Retina (tissue), 1 donor: ENCODE measurements at places on chromosomes 12 and 14.

- DNase-seq: peak; percentile 66
Observed at GRCh38 chr12:106226884-106227640, 20.8 kb downstream of the CKAP4 start.

DNA sequence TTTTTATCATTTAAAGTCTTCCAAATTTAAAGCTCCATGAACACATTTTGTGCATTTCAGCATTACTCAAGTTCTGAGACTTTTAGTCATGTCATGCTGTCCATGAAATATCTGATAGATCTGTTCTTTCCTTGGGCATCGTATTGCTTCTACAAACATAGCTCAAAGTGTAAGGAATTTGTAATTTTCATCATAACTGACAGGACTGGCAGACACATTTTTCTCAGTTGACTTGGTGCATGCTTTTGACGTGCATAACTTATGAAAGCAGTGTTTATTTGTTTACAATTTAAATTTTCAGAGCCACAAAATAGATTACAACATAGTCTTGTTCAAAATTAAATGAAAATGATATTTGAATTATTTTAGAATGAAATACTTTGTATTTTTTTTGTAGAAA is 812.1 kb upstream of the NOVA1 start:
- DNase-seq: no peak

GRCh38 chr14:78673845-78674244 is 503.7 kb downstream of the NRXN3 start:
- no peak for DNase-seq

GRCh38 chr12:76533331-76533730 is 26.2 kb downstream of the OSBPL8 start:
- DNase-seq: no peak

DNA sequence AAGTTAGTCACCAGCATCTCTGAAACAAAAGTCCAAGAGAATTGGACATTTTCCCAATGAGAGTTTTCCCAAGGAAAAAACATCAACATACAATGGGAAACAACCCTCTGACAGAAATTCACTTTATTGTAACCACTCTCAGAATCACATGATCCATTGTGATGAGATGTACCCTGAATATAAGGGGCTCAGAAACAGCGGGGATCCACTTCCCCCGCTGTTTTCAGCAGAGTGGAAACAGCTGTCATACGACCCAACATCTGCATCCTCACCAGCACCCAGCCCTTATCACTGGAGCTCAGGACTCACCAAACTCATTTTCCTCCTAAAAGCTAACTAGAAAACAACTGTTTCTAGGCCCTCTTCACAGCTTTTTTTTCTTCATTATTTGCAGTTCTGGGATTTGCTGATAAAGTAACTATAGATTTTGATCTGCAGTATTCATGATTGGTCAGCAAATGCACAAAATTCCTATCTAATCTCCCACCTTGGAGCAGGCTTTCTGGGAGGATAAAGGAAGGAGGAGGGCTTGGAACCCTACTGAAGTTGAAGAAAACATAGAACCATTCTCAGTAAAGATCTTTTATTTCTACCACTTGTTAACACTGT is 31.3 kb downstream of the CORO1C start:
- no peak for DNase-seq

DNA sequence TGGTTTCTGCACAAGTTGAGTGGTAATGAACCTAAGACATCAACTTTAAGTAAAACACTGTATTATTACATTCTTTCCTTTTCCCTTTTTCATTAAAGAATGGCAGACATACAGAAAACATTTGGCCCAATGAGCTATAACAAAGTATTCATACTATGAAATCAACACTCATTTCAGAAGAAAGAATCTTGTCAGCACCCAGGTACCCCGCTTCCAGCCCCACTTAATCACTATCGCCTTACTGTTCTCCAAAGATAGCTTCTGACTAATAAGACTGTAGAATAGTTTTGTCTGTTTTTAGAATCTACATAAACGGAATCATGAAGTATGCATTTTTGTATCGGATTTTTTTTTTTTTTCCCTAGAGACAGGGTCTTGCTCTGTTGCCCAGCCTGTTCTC is 9.5 kb downstream of the CNTN1 start:
- DNase-seq: no peak

DNA sequence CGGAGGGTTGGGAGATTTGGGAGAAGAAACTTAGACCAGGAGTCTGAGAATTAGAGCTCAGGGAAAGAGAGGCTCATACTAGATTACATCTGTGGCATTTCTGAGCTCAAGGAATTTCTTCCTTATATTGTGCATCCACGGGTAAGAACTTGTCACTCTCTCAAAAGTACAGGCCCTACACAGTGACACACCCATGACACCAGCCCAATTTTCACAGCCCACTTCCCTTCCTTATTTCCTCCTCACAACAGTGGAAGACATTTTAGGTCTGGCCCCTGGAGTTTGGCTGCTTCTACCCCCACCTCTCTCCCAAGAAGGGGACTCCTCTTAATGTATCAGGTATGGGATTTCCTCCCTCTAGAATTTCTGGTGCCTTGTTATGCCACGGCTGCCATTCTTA is 9.2 kb upstream of the ZNF385A start:
- DNase-seq: no peak

DNA sequence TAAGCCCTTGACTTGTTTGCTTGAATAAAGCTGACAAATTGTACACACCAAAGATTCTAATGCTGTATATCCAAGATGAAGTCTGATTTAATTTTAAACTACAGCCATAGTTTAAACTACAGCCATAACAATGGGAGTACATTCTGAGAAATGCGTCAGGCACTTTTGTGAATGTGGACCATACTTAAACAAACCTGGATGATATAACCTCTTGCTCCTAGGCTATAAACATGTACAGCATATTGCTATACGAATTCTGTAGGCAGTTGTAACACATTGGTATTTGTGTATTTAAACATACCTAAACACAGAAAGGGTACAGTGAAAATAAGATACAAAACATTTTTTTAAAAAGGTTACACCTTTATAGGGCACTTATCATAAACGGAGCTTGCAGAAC is 59.4 kb upstream of the KCNMB4 start:
- no peak for DNase-seq

DNA sequence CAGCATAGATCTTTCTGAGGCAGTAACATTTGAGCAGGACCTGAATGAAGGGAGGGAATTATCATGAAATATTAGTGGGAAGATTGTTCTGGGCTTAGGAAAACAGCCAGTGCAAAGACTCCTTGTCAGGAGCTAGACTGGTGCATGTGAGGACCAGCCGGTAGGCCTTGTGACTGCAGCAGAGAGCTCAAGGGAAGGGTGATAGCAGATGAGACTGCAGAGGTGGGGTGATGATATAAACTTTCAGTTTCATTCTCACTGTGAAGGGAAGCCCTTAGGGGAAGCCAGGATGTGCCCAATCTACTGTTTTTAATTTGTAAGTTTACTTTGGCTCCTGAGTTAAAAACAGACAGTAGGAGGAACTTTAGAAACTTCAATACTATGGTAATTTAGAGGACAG is 12.4 kb downstream of the IL22 start:
- no peak for DNase-seq

- DNase-seq: no peak
Observed at GRCh38 chr14:75333606-75334548, 55.2 kb downstream of the FOS start.

GRCh38 chr12:104896146-104896545 is 61.9 kb downstream of the SLC41A2 start:
- no peak for DNase-seq

DNA sequence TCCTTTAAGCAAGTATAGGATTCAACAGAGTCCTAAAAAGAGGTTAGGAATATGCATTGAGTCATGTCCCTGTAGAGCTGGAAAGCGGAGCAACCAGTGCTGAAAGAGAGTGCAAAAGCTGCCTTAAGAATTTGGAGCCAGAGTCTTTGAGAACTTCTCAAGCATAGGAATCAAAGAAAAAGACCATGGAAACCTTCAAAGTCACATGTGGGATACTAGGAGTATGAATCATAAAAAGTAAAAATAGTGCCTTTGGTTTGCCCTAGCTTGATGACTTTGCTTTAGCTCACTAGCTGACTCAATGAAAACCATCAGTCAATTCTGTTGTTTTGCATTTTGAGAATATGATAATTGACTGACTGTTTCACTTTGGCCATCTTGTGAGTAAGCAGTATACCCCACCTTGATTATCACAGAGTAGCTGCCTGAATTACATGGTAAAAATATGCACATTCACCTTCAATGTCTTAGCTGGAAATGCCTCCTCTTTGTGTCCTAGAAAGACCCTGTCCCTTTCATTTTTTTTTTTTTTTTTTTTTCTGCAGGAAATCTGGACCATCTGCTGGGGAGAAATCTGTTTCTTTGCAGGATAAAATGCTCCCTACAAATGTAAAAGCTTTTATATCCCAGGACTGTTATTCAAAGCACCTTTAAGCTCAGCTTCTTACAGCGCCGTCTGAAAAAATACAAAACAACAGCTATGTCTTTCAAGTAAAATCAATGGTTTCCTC is 248.6 kb upstream of the KRR1 start:
- no peak for DNase-seq

DNA sequence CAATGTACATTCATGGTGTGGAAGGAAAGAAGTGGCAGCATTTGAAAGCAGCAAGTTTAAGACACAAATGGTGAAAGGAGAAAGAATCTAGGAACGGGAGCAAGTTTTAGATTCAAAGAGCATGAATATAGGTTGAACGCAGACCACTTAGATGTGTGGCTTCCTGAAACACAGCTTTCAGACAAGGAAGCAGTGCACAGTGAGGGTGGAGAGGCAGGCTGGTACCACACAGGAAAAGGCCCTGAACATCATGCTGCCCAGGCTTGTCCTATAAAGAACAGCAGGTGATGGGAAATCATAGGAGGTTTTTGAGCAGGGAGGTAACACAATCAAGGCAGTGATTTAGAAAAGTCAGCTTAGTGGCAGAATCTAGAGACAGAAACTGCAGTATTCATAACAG is 35.6 kb downstream of the GNS start:
- DNase-seq: no peak

DNA sequence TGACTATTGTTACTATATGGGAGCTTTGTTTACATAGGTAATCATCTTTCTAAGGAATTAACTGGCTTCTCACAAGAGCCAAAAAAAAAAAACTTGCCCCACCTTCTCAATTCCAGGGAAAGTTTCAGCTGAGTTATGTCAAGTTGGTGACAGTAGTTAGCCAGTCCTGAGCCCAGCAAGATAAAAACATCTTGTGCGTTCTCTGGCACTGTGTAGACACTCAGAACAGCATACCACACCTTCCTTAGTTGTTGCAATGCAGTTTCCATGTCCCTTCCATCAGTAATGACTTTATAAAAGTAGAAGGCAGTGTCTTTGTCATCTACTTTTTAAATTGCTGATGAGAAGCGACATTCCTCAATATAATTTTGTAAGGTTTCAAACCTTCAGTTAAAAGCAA is 50.2 kb downstream of the PTPN21 start:
- no peak for DNase-seq
